Fibroblast of skin of right biceps (primary cell): ENCODE measurements at places on chromosomes 4 and X.

- no peak for DNase-seq
Observed at GRCh38 chrX:54843050-54843449, 35.5 kb downstream of the MAGED2 start.

DNA sequence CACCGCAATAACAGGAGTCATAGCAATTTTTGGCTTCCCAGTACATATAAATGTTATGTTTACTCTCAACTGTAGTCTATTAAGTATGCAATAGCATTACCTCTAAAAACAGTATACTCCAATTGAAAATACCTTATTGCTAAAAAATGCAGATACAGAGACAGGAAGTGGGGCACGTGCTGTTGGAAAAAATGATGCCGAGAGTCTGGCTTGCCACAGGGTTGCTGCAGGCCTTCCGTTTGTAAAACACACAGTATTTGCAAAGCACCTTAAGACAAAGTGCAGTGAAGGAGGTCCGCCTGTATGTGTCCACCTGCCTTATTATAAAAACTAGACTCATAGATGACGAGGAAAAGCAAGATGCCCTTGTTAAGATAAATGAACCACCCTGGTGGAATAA lies 23.5 kb downstream of the CD99 start:
- no peak for DNase-seq

DNA sequence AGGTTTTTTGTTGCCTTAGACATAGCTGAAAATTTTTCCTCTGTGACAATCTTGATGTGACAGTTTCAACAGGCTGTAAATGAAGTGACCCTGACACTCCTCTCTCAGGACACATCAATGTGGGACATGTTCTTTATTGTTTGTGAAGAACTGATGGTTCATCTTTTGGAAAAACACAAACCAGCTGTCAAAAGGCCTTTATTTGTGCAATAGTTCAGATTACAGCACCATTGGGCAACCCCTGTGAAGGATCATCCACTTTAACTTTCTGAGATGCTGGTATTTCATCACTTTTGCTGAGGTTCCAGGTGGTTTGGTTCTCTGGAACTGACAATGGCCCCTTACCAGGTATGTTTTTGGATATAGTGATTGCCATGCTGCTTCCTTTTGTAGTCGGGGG lies 40.3 kb downstream of the OSTC start:
- DNase-seq: no peak

DNA sequence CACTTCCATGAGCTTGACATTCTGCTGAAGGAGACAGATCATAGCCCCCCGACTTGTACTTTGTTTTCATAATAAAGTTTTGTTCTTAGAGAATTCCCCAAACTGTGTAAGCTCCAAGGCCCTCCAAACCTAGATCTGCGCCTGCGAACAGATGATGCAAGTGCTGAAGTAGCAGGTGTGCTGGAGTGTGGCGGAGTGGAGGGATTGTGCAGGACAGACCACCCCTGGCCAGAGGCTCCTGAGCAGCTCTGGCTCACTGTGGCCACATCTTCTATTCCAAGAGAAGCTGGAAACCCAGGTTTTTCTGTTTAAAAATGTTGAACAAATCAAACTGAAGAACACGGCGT lies 46.4 kb downstream of the TBC1D14 start:
- no peak for DNase-seq

DNA sequence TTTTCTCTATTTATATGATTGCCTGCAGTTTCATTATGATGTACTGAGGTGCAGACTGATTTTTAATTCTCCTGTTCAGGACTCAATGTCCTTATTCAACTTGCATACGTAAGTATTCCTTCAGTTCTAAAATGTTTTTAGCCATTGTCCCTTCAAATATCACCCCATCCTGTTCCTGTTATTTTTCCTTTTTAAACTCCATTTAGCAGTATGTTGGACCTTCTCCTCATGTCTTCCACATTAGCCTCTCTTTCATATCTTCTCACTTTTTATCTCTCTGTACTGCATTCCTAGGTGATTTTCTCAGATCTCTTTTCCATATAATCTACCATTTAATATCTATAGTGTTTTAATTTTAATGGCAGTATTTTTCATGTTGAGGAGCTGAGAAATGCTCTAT lies 317.7 kb downstream of the NR3C2 start:
- no peak for DNase-seq

DNA sequence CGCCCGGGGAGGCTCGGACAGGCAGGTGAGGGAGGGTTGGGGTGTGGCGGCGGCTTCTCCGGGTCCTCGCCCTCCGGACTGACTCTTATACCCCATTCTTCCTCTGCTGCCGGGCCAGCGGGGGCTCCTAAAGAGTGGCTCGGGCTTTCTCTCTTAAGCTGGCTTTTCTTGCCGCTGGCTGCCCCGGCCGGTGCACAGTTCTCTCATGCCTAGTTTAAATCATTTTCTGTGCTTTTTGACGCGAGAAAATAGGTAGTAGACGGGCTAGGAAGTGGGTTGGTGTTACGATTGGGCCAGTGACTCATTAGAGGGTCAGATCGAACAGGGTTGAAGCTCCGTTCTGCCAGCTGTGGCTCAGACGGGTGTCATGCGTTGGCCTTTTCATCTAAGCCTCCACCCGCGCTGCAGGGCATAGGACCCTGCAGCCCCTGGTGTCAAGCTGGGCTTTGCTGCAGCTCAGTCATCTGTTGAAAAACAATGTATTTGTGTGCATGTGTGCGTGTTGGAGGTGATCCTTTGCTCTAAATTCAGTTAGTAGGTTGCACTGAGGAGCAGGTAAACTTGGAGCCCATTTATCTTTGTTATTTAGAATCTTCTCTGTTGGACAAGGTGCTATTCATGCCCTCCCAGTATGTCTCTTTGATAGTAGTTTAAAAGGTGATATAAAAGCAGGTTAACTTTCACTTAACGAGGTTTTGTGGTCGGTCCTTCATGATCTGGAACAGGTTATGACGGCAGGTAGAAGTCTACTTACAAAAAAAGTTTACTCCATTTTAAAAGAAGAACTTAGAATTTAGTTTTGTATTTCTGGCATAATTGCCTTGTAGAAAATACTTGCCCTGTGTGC lies 802 bp downstream of the BMP2K start:
- DNase-seq: peak; percentile 59

- peak; percentile 37 for DNase-seq
Observed at GRCh38 chr4:162497564-162498167, 333.9 kb upstream of the FSTL5 start.

- DNase-seq: no peak
Observed at GRCh38 chrX:47885501-47885900, 48.8 kb downstream of the ZNF81 start.
